Esophagus muscularis mucosa (tissue), 4 donors: ENCODE measurements at places on chromosomes 3 and 15. TPM values are rescaled to one million over a fixed set of nuclear protein-coding genes. Genes with fewer than 3 reads are reported as not detected.

Gene PSTPIP1
- total RNA-seq = 11.8 TPM

Gene RGMA
- total RNA-seq = 159 TPM

Gene PLSCR2
- not detected for total RNA-seq

Gene ZNF80
- total RNA-seq = not detected

Gene GPR176
- 5.6 TPM for total RNA-seq

Gene MED12L
- 0.19 TPM for total RNA-seq

Gene ANKUB1
- 0.13 TPM for total RNA-seq

Gene TXNRD3
- total RNA-seq = 17.9 TPM

Gene DCBLD2
- total RNA-seq = 48.4 TPM

Gene BSN
- total RNA-seq = 0.58 TPM

Gene TERC
- total RNA-seq = 93.6 TPM

Gene CYP1A1
- not detected for total RNA-seq
